ENCODE measurements at places on chromosomes 11 and 22.

- DNase-seq, result peak; percentile 86
These were observed 1.0 kb upstream of the PLAAT2 start for GRCh38 chr11:63564056-63564774.

- DNase-seq, result peak; percentile 82
These were observed 4.6 kb downstream of the TRABD start for GRCh38 chr22:50190182-50190940.

- no peak for DNase-seq
These were observed 57.6 kb downstream of the FBXO7 start for GRCh38 chr22:32531931-32532819.

- DNase-seq, result no peak
These were observed 7.4 kb upstream of the TH start for GRCh38 chr11:2178906-2179494.

GRCh38 chr11:125978778-125979407, 33.0 kb downstream of the VSIG10L2 start:
- DNase-seq, result no peak

GRCh38 chr11:117821431-117821830, 3.1 kb downstream of the FXYD2 start:
- no peak for DNase-seq

- no peak for DNase-seq
These were observed 106.4 kb downstream of the MIAT start for GRCh38 chr22:26763633-26764361.

DNA sequence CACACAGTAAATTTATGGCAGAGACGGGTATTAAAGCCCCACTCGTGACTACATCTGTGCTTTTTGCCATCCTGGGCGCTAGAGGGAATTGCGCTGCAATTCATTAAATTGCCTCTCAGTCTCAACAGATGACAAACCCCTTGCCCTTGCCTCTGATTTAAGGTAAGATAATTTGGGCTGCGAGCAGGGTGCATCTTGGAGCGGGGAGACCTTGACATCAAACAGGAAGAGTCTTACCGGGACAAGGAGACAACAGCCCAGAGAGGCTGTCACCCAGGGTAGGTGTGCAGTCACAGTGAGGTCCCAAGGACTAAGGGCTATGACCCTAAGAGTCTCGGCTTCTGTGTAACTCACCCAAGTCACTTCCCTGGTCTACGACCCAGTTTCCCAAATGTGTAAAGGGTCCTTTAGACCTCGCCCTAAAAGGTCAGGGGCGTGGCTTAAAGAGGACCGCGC, 449 bp upstream of the TOM1 start:
- DNase-seq, result no peak

- no peak for DNase-seq
These were observed 5.0 kb upstream of the CCDC88B start for GRCh38 chr11:64334764-64335735.

- DNase-seq, result no peak
These were observed 85.5 kb downstream of the MORC2 start for GRCh38 chr22:30882974-30883533.

DNA sequence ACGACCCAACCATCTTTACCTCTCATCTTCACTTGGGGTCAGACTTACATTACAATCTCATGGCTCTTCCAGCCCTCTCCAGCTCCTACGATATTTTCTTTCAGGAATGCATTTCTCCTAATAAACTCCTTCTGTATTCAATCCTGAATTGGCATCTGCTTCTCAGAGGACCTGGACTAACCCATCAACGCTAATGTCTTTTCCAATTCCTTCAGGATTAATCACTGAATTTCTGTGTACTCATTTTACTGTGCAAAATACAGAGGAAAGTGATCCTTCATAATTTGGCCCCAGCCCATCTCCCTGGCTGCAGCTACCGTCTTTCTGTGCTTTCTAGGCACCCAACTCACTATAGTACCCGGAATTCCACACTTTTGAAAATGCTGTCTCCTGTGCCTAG, 239.2 kb downstream of the METTL15 start:
- DNase-seq, result no peak

DNA sequence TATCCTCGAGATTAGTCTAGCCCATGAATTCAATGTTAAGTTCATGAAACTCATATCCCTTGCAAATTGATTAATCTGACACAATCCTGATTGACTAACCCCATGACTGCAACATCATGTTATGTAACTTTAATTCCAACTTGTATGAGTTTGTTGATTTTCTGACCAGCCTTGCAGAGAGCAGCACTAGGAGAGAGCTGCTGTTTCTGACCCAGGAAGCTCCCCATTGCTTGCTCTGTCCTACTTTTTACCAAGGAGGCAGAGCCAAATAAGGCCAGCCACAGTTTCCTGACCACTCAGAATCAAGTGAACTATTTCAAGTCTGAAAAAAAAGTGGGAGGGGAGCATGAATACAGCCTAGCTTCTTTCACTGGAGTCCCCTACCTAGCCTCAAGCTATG, 13.2 kb downstream of the MPZL3 start:
- DNase-seq, result no peak

GRCh38 chr22:35915477-35916013, 113.1 kb downstream of the RBFOX2 start:
- no peak for DNase-seq

DNA sequence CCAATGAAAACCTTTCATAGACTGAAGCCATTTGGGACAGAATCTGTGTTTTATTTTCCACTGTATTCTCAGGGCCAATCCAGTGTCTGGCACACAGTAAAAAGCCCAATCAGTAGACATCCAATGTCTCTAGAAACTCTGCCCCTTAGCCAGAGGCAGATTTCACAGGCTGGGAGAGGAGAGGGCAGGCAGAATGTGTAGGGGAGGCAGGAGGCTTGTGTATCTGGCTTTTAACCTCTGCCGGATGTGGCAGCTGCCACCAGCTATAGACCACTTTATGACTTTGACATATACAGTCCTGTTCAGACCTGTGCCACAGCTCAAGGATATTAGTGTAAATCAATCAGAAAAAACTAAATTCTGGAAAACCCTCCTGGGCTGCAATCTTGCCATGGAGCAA, 4.4 kb downstream of the EXPH5 start:
- DNase-seq, result no peak

DNA sequence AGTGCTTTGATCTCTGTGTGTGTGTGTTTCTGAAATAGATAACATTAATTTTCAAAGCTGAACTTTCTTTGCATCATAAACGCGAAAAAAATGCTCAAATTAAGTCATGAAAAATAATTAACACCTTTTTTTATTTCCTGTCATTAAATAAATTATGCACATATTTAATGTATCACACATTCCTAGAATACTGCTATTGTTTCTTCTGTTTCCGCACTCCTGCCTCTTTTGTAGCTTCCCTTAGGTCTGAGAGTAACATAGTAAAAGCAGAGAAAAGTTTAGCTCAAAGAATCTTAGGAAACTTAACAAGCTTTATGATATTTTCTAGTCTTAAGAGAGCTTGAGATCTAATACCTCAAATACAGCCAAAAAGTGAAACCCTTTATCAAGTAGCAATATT, 504.2 kb downstream of the JRKL start:
- no peak for DNase-seq

GRCh38 chr11:100830274-100830673, 143.2 kb downstream of the ARHGAP42 start:
- no peak for DNase-seq

DNA sequence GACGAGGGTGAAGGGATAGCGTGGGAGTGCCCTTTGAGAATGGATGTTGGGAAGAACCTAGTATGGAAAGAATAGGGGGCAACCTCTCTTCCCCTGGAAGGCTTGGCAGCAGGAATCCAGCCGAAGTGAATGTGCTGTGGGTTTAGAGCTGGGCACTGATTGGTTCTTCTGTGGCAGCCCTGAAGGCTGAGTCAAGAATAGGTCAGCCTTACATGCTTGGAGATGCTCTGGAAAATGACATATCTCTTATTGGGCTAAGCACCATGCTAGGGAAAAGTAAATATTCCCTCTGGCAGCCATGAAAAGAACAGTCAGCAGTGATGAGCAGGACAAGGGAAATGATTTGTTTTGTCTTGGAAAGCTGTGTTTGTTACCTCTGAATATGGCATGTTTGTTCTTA, 149.5 kb downstream of the COMMD9 start:
- no peak for DNase-seq

- no peak for DNase-seq
These were observed 17.0 kb downstream of the ARRB1 start for GRCh38 chr11:75334402-75334891.

DNA sequence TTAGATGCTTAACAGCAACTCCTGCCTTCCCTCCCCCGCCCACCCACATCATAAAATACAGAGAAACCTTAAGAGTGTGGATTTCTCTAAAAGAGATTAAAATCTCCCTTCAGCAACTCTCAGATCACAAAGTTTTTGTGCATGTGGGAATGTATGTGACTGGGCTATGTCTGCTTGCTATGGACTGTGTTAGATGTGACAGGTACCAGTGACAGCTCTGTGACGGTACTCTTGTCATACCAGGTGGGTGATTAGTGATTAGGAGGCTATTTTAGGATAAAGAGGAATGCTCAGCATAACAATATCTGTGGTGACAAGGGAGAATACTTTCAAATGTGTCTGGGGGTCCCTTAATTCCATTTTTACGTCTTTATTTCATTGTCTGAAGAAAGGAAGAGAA, 60.2 kb downstream of the SYT9 start:
- no peak for DNase-seq

- DNase-seq, result no peak
These were observed 8.5 kb downstream of the EIF3D start for GRCh38 chr22:36520423-36520822.

- DNase-seq, result no peak
These were observed 817.2 kb downstream of the LRRC4C start for GRCh38 chr11:40642284-40642683.

DNA sequence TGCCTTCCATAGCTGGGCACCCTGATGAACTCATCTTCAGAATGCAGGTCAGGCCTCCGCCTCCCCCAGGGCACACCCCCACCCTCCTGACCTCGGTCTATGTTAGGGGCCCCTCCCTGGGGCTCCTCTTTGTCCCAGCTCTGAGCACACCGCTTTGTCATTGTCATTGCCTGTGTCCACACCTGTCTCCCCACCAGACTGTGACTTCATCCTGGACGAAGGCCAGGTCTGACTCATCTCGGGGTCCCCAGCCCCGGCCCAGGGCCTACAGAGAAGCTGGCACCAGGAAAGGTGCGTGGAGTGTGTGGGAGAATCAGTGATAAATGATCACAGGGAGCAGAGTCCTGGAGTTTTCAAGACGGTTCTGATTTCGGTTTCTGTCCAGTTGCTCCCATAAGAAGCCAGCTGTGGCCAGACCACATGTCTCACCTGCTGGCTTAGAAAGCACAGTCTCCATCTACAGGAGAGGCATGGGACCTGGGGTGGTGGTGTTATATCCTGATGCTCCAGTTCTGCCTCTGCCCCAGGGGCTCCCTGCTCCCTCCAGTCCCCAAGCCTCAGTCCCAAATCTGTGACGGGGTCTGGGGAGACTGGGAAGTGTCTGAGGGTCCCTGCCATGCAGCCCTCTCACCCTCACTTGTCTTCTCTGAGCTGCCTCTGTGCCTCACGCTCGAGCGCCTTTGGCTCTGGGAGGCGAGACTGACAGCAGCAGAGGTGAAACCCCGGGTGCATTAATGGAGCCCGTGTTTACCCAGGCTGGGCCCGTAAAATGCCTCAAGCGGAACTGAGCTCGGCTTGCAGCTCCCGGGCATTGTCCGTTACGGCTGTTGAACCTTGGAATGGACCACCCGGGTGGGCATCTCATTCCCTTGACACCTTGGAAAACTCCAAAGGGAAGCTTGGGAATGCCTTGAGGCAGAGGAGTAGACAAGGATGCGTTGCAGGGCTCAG, 85.5 kb upstream of the WNT11 start:
- no peak for DNase-seq

- DNase-seq, result no peak
These were observed 25.0 kb upstream of the HTR3A start for GRCh38 chr11:113949891-113950290.

DNA sequence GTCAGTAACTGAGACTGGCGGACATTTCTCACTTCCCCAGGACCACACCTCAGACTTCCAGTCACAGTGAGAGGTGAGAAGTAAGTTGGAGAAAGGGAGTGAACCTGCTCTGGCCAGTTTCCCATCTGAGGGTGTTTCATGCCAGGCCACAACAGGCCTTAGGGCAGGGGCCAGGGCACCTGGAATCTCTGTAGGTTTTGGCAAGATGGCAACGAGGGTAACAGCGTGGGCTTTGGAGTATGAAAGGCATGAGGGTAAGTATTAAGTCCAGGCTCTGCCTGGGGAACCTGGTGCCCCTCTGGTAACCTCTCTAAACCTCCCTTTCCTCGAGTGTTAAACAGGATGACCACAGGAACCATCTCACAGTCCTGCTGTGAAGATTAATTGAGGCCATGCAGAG, 28.5 kb upstream of the ABCC8 start:
- no peak for DNase-seq

GRCh38 chr22:50729391-50730012, 8.5 kb upstream of the ACR start:
- DNase-seq, result no peak

- DNase-seq, result no peak
These were observed 23.3 kb upstream of the TMEM191C start for GRCh38 chr22:21443735-21444421.

GRCh38 chr11:28547321-28547741, 439.1 kb downstream of the METTL15 start:
- DNase-seq, result no peak

GRCh38 chr22:24503137-24503842, 8.2 kb downstream of the UPB1 start:
- DNase-seq, result peak; percentile 41

DNA sequence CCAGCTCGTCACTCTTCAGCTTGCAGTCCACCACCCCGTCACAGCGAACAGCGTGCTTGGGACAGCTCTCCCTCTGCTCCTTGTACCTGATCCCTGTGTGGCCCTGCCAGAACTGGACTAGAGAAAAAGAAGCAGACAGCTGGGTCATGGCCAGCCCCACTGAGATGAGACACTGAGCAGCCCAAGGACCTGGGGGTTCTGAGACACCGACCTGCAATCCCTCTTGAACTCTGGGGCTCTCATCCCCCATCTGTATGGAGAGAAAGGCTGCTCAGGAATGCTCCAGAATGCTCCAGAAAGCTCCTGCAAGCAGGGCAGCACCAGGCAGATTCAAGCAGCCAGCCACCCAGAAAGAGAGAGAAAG, 14.8 kb downstream of the TMPRSS13 start:
- DNase-seq, result no peak

- no peak for DNase-seq
These were observed 1.2 kb downstream of the CAPN5 start for GRCh38 chr11:77067861-77068443.

GRCh38 chr11:127601578-127601977, 601.0 kb upstream of the KIRREL3 start:
- no peak for DNase-seq

DNA sequence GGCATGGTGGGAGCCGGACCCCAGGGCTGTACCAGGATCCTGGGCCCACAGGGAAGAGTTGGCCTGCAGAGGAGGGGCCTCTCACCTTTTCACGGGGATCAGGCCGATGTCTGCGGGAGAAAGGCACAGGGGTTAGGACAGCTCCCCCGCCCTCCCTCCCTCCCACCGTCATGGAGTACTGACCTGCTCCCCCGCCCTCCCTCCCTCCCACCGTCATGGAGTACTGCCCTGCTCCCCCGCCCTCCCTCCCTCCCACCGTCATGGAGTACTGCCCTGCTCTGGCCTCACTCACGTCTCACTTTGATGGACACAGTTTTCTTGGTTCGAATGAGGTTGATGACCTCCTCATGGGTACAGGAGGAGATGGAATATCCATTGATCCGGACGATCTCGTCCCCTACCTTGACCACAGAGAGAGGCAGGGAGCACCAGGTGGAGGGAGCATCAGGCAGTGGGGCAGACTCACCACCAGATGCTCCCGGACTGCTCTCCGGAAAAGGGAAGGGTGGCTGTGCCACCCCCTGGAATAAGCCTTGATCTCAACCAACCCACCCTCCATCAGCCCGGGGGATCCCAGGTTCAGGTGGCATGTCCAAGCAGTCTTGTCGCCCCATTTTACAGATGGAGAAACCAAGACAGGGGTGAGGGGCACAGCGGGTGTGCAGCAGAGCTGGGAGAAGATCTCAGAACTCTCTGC, 17.1 kb downstream of the USH1C start:
- DNase-seq, result no peak
